ENCODE measurements at places on chromosomes 2 and 18.

- no peak for DNase-seq
Measured at GRCh38 chr2:170298115-170298514, 120.2 kb downstream of the MYO3B start.

DNA sequence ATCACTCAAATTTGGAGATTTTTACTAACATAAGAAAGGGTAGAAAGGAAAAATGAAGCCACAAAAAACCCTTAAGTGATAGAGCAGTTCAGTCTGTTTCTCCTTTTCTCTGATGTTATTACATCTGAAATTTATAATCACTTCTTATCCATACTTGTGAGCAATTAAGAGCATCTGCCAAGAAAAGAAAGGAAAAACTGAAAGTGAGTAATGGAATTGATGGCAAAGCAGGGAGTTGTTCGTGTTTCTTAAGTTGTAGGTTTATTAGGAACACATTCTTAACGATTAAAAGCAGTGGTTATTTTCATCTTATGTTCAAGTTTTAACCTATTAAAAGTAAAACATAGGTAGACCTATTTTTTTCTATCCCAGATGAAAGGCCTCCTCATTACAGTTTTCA is 277.7 kb downstream of the RND3 start:
- no peak for DNase-seq

GRCh38 chr18:36576339-36576738 is 252.5 kb downstream of the TPGS2 start:
- DNase-seq: no peak

GRCh38 chr18:62436636-62437234 is 86.1 kb upstream of the ZCCHC2 start:
- DNase-seq: no peak

DNA sequence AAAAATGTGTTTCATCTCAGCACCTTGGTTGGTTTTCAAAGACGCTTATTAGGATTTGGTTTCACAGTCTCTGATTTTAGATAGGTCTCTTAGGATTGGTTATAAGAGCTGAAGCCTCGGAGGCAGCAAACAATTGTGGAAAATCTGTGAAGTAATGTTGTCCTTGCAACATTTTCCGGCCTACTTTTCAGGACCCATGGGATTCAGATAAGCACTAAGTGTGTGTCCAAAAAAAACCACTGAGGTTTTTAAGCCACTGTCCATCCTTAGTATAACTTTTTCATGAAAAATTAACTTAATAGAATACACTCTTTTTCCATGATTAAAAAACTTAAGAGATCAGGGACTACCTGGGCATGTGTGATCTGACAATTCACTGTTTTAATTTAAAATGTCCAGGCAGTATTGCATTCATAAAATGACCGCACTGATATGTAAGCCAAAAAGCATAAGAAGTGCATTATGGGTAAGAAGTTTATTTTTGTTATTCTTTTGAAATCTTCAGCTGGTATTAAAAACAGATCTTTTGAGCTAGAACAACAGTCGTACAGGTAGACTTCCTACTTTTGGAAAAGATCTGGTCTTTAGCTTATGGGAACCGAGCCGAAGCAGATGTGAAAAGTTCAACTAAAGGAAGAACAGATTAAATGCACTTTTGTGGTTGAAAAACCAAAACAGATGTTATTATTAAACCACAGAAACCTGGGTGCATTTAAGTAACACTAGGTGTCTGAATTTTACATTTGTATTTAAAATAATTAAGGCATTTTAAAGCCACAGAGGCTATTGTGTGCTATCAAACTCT is 479.4 kb upstream of the ZEB2 start:
- peak; percentile 65 for DNase-seq

- no peak for DNase-seq
Measured at GRCh38 chr2:235952714-235953113, 215.5 kb downstream of the GBX2 start.

GRCh38 chr18:29383311-29384273 is 1206.7 kb upstream of the CDH2 start:
- DNase-seq: no peak

- DNase-seq: no peak
Measured at GRCh38 chr2:5945742-5946141, 253.6 kb downstream of the SOX11 start.

GRCh38 chr2:177629357-177630024 is 236.9 kb downstream of the AGPS start:
- no peak for DNase-seq

- DNase-seq: peak; percentile 73
Measured at GRCh38 chr2:190088917-190089316, 26.4 kb upstream of the MSTN start.

GRCh38 chr18:24876266-24876665 is 415.8 kb downstream of the HRH4 start:
- DNase-seq: no peak

DNA sequence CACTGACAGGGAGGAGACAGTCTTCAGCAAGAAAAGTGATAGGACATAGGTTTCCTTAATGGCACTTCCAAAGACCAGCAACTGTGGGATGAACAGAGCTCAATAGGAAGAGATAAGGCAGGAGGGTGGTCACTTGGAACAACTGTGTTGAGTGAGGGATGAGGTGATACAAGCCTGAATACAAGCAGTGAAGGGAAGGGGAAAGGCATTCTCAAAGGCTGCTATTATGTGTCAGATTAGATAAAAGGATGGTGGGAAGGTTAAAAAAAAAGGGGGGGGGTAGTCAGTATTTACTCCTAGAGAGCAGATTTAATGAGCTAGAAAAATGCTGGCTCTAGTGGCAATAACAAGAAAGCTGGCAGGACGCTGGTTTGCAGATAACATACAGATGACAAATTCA is 25.7 kb downstream of the CCBE1 start:
- DNase-seq: no peak

GRCh38 chr2:288758-289361 is 969 bp upstream of the ALKAL2 start:
- no peak for DNase-seq

DNA sequence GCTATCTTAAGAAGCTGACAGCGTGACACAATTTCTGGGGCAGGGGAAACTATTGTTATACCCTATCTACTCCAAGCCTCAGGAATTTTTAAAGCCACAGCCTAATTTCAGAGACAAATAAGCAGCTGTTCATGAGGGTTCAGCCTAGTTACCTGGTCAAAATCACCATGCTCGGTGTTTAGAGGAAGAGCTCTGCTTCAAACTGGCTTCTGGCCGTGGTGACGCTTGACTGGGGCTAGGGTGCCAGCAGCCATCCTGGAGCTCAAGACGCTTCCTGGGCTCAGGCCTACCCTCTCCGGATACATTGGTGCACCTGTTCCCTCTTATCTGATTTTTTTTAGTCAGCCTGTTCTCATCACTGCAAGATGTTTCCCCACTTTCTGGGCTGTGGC is 41.7 kb downstream of the FRZB start:
- no peak for DNase-seq

DNA sequence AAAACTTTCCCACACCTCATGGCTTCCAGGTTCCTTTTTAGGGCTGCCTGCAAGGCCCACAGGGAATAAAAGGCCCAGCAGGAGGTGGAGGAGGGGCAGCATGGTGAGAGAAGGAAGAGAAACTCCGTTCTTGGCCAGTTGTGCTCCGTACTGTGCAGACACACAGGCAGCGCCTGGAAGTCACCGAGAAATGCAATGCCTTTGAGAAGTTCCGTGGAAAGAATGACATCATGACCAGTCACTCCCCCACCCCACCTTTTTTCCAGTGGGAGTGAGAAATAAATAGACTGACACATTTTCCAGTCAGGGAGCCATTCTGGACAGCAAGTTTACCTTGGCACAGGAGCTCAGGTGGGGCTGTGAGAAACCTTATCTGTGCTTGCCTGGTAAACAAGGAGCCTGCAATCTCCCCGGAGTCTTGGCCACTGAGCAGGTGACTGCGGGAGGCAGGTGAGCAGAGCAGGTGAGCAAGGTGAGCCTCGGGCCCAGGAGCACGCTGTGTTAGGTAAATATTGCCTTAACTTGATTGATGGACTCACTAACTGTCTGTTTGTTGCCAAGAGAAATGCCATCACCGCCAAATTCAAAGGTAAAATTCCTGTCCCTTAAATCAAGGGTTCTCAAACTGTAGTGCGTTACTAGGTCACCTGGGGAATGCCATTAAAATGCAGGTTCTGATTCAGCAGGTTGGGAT is 13.5 kb upstream of the LBH start:
- DNase-seq: peak; percentile 58

GRCh38 chr18:11260961-11261461 is 111.6 kb upstream of the PIEZO2 start:
- DNase-seq: no peak

DNA sequence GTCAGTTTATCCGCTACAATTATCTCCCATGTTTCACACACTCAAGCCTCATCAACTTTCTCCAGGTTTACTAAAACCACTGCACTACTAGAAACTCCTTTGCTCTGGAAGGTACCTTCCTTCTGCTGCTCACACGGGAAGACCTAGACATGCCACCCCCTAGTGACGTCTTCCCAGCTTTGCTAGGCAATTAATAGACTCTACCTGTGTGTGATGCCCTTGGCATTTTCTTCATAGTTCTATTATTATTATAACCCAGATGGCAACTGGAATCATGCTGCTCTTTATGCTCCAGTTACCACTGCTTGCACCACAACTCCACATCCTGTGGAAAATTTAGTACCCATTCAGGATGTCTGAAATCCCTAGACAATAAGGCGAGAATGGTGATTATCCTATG is 42.4 kb downstream of the CACNB4 start:
- no peak for DNase-seq

DNA sequence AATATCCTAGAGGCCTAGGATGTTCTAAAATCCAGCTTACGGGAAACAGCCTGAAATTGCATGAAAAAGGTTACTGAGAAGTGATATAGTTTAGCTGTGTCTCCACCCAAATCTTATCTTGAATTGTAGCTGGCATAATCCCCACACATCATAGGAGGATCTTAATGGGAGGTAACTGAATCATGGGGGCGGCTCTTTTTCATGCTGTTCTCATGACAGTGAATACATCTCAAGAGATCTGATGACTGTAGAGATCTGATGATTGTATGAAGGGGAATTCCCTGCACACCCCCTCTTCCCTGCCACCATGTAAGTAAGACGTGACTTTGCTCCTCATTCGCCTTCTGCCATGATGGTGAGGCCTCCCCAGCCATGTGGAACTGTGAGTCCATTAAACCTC is 385.6 kb upstream of the ID2 start:
- DNase-seq: no peak

DNA sequence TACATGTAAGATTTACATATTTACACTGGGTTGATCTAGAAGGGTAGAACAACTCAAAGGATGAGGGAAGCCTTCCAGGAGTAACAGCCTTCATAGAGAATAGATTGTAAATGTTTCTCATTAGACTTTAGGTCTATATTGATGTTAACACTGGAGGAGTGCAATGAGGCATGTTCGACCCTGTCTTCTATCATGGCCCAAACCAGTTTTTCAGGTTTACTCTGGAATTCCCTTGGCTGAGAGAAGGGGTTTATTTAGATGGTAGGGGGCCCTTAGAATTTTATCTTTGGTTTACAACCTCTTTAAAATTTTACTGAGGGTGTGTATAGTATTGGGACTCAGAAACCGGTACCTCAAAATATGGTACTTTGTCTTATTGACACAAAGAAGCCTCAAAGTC is 634.9 kb upstream of the PIK3C3 start:
- no peak for DNase-seq

DNA sequence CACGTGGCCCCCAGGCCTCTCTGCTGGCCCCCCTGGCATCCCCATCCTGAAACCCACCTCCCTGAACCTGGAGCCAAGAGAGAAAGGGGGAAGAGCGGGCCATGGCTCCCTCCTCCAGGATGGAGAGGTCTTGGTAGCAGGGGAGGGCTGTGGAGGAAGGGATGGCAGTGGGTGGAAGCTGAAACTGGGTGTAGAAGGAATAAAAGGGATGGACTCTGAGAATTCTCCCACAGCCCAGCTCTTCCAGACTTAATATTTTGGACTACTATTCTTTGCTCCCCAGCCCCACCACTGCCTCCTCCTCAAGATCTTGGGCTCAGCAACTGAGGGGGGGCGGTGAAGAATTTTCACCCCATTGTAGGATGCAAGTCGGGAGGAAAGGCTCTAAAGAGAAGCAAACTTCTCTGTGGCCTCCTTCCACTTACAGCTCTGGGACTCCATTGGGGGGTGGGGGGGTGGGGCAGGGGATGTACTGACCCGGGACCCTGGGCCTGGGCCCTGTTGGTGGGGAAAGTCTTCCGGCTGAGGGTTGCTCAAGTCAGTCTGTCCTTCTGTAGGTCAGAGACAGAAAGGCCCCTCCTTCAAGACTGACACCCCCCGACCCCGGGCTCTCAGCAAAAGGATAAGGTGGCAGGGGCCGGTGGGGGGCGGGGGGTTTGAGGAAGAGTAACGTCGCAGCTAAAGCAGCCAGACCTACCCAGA is 501 bp downstream of the TNS1 start:
- DNase-seq: no peak

DNA sequence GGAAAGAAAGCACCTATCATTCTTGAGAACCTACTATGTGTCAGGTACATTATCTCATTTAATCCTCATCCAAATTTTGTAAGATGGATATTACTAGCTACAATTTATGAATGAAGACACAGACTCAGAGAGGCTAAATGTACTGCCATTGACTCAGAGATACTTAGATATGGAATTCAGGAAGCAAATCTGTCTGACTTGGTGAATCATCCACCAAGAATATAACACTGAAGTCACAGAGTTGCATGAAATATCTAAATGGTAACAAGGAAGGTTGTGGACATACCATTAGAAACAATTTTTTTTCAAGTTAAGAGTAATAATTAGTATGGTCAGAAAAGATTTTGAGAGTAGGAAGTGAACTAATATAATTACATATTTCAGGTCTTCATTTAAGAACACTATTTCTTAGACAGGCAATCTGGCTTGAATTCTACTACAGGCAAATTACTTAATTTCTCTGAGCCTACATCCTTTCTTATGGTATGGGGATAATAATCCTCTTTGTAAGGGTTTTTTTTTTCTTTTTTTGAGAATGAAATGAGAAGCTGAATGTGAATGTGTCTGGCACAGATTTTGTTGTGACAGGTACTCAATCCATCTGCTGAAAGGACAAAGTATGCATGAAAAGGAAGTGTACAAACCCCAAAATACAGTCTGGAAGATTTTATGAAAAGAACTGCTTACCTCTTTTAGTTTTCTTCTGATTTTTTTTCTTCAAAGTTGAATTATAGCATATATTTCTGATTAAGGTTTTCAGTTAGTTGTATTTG is 14.8 kb upstream of the C2orf66 start:
- no peak for DNase-seq

DNA sequence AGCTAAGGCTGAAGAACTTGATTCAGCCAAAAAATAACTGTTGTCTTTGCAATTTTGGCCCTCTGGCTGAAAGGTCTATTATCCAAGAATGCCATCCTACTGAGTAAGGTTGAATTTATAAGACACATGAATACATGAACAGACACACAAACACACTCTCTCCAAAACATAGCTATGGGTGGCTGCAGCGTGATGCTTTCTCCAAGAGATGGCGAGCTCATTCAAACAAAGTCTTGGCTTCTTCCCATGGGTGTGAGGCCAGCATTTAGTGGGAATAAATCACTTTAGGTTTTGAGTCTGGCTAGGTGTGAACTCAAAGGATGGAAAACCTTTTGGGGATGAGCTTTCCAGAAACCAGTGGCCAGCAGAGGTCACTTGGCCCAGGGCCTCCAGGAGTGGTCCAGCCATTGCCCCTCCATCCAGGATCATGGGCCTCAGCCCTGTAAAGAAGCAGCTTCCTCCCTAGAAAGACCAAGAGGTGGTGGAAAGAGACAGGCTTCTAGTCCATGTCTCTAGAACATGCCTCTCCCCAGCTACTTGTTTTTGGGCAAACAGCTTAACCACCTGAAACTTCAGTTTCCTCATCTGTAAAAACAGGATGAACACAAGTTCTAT is 11.0 kb upstream of the OSR1 start:
- DNase-seq: no peak

- DNase-seq: peak; percentile 12
Measured at GRCh38 chr18:38616306-38616705, 1050.7 kb upstream of the CELF4 start.

GRCh38 chr2:96180521-96180920 is 28.1 kb downstream of the STARD7 start:
- no peak for DNase-seq

Measured in muscle of arm (tissue), 14 donors.